Skin of body (tissue), 3 donors: ENCODE measurements at places on chromosomes 11 and 22. TPM values are rescaled to one million over a fixed set of nuclear protein-coding genes. Genes with fewer than 3 reads are reported as not detected.

GRCh38 chr11:16867097-16867496, 128.7 kb downstream of the C11orf58 start:
- DNase-seq, result no peak

DNA sequence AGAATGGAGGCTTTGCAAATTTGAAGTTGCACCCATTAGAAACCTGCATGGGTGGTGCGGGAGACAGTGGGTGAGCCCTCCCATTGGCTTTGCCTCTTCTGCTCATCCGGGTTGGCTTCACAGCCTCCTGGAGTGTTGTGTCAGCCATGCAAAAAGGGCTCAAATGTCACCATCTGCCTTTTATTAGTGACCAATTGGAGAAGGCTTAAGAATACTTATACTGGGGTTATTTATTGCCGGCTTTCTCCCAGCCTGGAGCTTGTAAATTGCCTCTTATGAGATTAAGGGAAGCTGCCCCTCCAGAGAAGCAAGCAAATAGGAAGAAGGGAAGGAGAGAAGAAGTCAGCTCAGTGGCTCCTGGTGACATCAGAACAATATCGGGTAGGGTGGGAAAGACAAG, 182.6 kb downstream of the ST3GAL4 start:
- DNase-seq, result no peak

DNA sequence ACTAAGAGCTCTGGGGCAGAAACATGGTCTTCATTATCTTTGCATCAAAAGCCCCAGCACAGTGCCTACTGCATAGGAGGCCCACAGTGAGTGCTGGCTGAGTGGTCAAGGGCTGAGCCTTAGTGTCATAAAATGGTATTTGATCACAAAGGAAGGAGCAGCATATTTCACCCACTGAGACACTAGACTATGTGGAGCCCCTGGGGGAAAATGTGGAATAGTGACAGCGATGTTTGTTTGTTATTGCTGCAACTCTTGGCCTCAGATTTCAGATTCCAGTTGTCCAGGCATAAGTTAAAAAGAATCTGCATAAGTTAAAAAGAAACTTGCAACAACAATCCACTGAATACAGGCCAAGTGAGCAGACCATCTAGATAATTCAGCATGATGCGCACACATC, 7.0 kb downstream of the KIRREL3 start:
- DNase-seq, result no peak

DNA sequence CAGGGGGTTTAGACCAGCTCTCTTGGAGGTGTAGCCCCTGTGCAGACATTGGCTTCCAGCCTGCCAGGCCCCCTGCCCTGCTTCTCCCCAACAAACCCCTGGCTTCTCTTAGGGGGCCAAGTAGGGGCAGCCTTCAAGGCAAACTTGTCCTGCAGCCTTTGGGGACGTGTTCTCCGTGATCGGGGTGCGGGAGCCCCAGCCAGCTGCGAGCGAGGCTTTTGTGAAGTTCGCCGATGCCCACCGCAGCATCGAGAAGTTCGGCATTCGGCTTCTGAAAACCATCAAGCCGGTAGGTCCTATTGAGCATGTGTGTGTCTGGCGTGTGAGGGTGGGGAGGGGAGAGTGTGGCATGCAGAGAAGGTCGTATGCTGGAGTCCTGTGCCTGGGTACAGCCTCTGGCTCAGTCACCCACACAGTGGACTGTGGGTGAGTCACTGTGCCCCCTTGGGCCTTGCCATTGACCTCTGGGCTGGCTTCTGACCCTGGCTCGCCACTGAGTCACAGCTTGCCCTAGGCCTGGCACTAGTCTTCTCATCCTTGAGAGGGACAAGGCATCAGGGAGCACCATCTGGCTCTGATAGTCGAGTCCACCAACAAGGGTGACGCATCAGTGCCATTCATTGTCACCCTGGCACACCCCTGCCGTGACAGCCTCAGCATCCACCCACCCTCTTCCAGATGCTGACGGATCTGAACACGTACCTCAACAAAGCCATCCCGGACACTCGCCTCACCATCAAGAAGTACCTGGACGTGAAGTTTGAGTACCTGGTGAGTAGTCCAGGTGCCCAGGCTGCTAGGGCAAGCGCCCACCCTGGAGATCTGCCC, 11.4 kb downstream of the SLC16A8 start:
- no peak for DNase-seq

GRCh38 chr11:120717042-120717441, 205.5 kb downstream of the GRIK4 start:
- DNase-seq, result no peak

DNA sequence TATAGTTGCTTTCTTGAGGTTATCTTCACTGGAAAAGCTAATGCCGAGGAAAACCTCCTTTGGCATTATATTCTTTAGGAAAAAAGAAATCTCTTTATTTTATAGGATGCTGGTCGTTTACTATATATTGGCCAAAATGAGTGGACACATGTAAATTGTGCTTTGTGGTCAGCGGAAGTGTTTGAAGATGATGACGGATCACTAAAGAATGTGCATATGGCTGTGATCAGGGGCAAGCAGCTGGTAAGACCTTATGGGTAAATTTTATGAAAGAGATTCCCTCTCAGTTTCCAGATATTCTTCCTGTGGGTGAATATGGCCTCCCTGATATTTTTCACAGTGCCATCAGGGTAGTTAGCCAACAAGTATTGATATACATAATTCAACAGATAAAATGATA, 29.4 kb upstream of the TTC36 start:
- DNase-seq, result no peak

DNA sequence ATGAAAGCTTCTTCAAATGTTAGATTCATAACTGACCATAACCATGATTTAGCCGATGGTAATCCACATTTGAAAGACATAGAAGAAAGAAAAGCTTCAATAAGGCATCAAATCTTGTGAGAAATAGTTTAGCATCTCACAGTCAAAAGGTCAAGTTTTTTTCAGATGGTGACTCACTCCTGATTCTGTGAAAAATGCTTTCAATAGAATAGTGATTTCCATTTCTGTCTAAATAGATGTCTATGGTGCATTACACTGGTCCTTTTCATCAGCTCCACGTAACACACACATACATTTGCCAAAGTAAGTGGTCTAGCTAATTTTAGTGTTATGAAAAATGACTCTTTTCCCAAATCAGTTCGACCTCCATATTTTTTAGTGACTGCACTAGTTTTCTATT, 139.2 kb downstream of the LRRC4C start:
- no peak for DNase-seq

CHRNA10 gene
- total RNA-seq, result 0.20 TPM

C11orf97 gene
- total RNA-seq, result not detected

DNA sequence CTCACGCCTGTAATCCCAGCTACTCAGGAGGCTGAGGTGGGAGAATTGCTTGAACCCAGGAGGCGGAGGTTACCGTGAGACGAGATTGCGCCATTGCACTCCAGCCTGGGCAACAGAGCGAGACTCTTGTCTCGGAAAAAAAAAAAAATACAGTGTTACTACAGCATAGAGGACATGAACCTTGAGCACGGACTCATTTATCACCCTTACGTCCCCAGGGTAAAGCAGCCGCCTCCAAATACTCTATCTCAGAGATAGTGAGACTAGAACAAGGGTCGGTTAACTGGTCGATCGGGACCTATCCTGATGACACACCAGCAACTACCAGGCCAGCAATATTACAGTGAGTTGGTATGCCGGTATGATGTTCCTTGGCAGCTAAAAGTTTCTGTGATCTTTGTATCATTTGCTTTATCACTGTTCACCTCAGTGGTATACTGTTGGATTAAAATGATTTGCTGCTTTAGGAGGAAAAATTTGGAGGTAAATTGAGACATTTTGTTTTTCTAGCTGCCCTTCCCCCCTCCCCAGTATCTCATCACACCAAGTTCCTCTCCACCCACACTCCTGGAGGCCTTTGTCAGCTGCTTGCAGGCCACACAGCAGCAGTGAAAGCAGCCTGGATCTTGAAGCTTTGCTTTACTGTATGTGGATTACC, 7.0 kb upstream of the SIDT2 start:
- DNase-seq, result no peak

POU2AF3 gene
- total RNA-seq, result 1.4 TPM

DNA sequence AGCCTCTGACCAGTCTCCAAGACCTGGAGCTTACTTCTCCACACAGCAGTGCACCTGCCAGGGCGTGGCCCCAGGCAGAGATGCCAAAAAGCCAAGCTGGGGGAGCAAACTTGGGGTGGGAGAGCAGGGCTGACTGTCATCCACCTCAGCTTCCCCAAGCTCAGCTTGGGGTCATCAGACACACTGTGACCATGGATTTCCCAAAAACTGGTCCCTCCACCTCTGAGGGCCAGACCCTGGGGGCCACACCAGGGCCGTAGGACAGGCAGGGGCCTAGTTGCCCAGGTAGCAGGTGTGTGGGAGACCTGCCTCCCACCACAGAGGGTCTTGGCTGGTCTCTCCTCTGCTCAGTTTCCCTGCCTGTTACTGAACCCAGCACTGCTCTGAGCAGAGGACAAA, 30.6 kb downstream of the ARVCF start:
- DNase-seq, result no peak

DNA sequence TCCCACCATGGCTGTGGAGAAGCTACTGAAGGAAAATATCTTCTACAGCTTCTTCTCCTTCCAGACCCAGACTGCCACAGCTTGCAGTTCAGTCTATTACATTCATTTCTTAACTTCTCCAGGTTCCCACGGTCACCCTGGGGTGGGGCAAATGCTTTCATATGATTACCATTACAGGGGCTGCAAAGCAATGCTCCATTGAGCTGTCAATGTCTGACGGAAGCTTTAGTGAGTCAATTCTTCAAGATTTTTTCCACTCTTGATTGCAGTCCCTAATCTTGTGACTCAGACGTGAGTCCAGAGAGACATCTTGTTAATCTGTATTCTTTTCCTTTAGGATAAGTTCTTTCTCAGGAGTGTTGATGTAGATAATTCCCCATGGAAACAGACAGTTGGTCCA, 233.4 kb upstream of the DDI1 start:
- DNase-seq, result no peak

- DNase-seq, result no peak
Observed at GRCh38 chr22:30004101-30004500, 76.2 kb upstream of the HORMAD2 start.

MUC6 gene
- under 0.01 TPM for total RNA-seq

DNA sequence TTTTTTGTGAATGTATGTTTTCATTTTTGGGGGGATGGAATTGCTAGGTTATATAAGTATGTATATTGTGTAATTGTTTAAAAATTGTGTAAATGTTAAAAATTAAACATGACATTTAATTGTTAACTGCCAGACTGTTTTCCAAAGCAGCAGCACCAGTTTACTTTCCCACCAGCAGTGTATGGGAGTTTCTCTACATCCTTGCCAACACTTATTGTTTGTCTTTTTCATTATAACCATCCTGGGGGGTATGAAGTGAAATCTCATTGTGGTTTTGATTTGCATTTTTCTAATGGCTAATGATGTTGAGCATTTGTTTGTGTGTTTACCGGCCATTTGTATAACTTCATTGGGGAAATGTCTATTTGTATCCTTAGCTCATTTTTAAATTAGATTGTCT, 31.7 kb upstream of the RRAS2 start:
- no peak for DNase-seq

- DNase-seq, result no peak
Observed at GRCh38 chr11:29018631-29019030, 910.4 kb downstream of the METTL15 start.

SREBF2 gene
- total RNA-seq, result 49.7 TPM

SCGB1A1 gene
- total RNA-seq, result not detected

DNA sequence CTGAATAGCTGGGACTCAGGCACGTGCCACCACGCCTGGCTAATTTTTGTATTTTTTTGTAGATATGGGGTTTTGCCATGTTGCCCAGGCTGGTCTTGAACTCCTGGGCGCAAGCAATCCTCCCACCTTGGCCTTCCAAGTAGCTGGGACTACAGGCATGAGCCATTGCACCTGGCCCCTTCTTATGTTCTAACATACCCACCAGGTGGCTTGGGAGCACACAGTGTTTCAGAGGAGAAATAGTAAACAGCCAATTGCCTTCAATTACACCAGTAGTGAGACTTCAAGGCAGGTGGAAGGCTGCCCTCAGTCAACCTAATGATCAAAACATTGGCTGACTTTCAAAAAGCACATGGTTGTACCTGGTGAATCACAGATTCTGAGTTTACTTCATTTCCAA, 167.2 kb downstream of the SWAP70 start:
- DNase-seq, result no peak

DNA sequence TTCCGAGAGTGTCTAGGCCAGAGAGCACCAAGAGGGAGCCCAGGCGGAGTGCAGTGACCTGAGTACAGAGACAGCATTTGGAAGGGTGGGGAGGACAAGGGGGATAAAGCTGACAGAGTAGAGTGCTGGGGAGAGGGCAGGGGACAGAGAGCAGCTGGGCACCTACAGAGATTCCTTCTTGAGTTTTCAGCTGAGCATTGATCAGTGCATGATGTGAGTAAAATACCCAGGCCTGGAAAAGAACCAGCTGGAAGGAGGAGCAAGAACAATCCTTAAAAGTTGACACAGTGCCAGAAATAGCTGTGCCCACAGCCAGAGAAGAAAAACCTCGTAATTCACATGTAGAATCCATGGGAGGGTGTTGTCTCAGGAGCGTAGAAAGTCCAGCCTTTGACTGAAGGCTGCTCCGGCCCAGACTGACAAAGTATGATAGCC, 33.9 kb upstream of the PANX2 start:
- DNase-seq, result no peak

DNA sequence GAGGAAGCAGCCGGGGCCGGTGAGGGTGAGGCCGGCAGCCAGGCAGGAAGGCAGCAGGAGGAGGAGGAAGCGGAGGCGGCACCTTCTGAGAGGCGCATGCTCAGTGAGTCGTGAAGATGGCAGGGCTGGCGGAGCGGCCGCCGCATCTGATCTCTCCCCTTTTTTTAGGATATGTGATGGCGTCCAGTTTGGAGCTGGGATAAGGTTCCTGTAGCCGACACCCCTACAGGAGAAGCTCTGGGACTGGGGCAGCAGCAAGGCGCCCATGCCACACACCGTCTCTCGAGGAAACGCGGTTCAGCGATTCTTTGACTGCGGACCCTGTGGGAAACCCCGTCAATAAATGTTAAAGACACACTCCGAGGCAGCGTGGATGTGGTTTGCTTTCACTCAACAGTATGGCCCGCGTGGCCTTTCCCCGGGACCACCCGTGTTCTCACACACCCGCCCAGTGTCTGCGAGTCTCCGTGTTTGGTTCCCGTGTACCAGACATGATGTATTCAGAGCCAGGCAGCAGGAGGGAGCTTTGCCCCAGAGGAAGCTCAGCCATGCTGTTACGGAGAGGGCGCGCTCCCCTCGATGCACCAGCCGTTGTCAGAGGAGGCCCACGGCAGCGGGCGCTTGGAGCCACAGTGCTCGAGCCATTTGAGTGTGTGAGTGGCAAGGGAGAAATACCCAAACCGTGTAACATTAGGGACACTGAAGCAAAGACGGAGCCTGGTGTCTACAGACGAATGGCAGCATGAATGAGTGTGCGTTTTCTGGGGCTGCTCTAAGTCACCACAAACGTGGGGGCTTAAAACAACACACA, 27.7 kb upstream of the PARVB start:
- DNase-seq, result no peak

CSTF3 gene
- 33.4 TPM for total RNA-seq

LRRN4CL gene
- total RNA-seq, result 12.7 TPM

MAJIN gene
- total RNA-seq, result not detected

DRG1 gene
- 66.0 TPM for total RNA-seq

SLC22A12 gene
- not detected for total RNA-seq

DNA sequence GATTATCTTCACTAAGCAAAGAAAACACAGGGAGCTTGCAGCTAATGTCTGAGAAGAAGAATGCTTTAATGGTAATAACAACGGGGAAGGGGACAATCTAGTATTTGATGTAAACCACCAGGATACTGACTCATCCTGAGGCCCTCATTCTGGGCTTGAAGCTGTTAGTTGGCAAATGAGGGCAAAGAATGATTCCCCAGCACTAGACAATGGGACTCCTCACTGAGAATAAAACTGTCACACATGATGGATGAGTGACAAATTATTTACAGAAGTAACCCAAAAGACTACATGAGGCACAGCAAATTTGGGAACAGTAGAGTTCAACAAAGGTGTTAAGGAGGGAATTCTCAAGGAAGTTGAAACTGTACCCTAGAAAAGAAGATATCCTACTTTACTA, 76.3 kb downstream of the FAM168A start:
- DNase-seq, result no peak
